ENCODE measurements at places on chromosomes 11 and 22.

DNA sequence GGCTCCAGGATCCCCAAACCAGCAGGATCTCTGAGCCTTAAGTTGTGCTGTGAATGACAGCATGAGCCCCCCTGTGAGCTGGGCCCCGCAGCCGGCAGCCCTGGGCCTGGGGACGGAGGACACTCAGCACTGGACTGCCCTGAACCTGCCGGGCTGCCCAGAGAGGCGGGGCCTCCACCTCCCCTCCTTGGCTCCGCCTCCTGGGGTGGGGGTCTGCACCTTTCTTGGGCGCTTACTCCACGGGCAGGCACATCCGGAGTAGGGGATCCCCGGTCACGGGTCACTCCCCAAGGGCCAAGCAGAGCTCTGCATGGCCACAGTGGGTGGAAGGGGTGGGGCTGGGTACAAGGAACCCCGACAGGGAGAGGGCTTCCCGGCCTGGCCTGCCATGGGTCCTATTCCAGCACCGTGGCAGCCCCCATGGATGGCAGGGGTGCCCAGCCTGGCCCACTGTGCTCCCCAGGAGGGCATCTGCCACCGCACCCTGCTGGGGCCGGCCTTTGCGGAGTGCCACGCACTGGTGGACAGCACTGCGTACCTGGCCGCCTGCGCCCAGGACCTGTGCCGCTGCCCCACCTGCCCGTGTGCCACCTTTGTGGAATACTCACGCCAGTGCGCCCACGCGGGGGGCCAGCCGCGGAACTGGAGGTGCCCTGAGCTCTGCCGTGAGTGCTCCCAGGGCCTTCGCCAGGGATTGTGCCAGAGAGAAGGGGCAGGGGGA lies 5.4 kb downstream of the MUC5B start:
- DNase-seq = peak; percentile 48

DNA sequence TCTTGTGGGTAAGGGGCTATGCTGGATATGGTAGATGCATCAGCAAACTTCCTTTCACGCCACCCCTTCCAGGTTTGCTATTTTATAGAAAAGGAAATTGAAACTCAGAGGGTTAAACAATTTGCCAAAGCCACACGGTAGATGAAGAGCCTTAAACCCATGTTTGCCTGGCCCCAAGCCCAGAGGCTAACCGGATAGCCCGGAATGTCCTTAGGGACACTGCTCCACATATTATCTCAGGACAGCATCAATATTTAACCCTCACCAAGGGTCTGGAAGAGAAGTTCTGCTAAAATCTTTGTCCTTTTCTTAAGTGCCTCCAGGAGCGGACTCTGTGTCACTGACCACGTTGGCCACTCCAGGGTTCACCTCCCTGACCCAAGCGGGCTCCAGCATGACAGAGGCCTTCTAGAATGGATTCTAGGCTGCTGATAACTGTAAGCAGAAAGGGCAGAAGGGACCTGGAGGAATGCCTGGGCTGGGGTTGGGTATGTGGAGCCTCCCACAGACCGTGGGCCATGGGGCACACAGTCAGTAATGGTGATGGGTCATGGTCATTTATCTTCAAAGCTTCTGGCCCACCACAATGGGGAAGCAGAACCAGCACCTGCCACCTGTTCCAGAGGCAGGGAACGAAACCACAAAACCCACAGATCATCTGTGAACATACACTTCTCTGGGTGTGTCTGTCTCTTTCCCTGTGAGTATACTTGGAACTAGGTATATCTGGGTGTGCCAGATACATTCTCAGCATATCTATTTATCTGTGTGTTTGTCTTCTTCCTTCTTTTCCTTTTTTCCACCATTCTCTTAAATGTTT lies 5.4 kb upstream of the TMEM86A start:
- DNase-seq = no peak

- no peak for DNase-seq
These were observed 35.2 kb upstream of the USP47 start for GRCh38 chr11:11806586-11806985.

GRCh38 chr11:126989942-126990715 lies 10.4 kb downstream of the KIRREL3 start:
- peak; percentile 74 for DNase-seq

GRCh38 chr22:25970374-25970911 lies 198.8 kb upstream of the SEZ6L start:
- peak; percentile 57 for DNase-seq

DNA sequence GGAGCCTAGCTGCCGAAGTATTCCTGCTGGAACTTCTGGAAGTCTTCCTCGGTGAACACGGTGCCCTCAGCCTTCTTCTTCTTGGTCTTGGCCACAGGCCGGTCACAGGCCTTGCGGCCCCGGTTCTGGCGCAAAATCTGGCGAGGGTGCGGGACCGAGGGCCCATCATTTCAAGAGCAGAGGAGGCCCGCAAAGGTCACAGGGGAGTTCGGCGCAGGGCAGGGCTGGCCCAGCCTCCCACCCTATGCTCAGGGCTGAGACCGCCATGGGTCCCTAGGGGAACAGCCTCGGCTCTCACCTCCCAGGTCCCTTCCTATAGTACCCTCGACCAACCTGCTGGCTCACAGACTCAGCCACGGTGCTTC lies 3.1 kb downstream of the RPS19BP1 start:
- no peak for DNase-seq

- no peak for DNase-seq
These were observed 905.6 kb downstream of the DLG2 start for GRCh38 chr11:84721561-84721961.

DNA sequence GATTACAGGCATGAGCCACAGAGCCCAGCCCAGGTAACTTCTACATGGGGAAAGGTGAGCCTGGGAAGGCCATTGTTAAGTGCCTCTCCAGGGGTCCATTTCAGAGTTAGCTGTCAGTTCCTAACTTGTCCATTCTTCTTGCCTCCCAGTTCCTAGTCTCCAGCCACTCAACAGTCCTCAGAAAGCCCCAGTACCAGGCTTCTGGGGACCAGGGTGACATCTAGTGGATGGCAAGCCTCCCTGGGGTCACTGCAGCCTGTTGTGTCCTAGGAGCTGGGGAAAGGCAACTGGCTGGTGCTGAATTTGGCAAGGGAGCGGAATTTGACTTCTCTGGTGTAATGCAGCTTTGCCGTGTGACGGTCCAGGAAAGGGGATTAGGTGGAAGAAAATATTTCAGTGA lies 2.1 kb downstream of the LGALS12 start:
- DNase-seq = peak; percentile 37

- no peak for DNase-seq
These were observed 39.4 kb upstream of the DDI1 start for GRCh38 chr11:103997082-103997481.

DNA sequence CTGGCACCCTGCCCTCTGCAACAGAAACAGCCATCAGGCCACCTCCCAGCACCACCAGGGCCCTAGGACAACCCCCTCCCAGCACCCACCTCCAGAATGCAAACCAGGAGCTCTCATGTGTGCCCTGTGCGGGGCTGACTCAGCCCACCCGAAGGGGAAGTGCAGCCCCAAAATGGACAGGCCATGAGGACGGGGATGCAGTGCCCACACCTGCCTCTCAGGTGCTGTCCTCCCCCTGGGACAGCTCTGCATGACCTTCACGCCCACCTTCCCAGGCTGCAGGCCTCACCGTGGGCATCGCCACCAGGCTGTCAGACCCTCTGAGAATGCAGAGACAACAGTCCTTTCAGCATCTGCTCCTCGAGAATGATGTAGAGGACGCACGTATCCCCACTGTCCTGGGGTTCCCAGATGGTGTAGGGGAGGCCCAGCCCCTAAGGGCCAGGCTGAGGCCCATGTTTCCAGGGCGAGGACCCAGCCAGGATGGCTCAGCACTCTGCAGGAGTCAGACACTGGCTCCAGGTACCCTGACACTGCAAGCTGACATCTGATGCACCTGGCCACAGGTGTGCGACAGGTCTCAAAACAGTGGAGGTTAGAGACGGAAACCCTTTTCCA lies 13.5 kb downstream of the MOB2 start:
- no peak for DNase-seq

DNA sequence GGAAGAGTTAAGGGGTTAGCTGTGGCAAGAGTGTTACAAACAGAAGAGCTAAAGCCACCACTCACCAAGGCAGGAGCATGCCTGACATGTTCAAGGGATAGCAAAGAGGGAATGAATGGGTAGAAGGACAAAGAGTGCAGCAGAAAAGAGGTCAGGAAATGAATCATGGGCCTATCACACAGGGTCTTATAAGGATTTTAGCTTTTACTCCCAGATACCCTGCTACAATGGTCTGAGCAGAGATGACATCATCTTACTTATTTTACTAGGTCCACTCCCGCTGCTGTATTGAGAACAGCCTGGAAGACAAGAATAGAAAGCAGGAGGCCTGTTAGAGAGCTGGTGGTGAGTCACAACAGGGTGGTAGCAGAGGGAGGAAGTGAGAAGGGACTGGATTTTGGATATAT lies 9.8 kb downstream of the TRAF6 start:
- no peak for DNase-seq

GRCh38 chr11:1220941-1221721 lies 1.7 kb upstream of the MUC5B start:
- DNase-seq = peak; percentile 44

GRCh38 chr22:47692811-47693210 lies 930.4 kb downstream of the TBC1D22A start:
- DNase-seq = no peak

DNA sequence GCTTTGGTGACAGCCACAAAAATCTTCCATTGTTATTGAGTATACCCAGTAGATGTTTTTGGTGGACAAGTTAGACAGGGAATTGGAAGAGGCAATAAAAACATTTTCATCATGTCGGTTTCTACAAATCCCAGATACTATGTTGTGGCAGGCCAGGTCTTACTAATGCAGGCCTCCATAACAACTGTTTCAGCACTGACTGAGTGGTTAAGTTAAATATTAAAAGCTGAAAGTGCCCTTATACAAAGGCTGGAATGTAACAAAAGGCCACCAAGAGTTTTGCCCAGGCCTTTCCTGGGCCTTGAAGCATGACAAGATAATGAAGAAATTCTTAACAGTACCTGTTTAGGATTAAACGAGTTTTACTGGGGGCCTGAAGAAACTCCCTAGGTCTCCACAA lies 29.3 kb downstream of the DMC1 start:
- DNase-seq = no peak

- no peak for DNase-seq
These were observed 22.0 kb downstream of the ST14 start for GRCh38 chr11:130181295-130182272.

DNA sequence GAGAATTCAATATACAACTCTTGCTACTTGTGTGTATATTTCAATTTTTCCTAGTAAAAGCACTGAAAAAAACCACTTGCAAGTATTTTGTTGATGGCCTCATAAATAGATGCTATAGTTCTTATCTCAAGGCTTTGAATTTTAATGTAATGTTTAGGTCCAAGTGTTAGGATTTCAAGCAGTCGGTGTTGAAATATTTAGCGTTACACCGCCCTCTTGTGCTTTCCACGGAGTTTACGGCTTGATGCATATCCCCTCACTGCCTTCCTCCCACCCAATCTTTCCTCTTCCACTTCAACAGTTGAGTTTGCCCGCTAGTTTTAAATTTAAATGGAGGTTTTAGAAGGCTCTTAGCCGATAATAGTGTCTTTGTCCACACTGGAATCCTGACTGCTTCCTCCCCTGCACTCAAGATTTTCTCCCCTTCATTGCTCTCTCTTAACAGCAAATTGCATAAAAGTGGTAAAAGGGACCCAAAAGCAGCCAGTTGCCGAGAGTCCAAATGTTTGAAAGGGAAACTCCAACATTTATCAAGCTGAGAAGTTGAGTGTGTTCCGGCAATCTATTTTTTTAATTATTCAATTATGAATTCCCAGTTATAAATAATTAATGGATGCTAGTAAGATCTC lies 25.9 kb upstream of the HTATIP2 start:
- DNase-seq = no peak

DNA sequence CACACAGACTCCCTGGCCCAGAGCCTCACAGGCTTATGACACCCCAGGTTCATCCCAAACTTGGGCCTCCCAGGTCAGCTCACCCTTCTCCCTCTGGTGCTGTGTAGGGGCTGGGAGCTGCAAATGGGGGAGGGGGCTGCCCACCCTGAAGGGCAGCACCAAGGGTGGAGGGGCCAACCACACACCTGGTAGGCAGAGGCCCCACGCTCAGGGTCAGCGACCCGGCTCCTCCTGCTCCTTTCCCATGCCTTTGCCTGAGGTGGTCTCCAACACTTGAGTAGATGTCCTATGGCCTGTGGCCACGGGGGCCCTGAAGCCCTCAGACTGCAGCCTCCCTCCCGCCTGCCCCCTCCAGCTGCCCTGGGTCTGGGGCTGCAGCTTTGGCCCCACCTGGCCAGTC lies 3.4 kb downstream of the DGCR6 start:
- DNase-seq = no peak

- DNase-seq = peak; percentile 76
These were observed 6.2 kb downstream of the TBX1 start for GRCh38 chr22:19766511-19767426.

DNA sequence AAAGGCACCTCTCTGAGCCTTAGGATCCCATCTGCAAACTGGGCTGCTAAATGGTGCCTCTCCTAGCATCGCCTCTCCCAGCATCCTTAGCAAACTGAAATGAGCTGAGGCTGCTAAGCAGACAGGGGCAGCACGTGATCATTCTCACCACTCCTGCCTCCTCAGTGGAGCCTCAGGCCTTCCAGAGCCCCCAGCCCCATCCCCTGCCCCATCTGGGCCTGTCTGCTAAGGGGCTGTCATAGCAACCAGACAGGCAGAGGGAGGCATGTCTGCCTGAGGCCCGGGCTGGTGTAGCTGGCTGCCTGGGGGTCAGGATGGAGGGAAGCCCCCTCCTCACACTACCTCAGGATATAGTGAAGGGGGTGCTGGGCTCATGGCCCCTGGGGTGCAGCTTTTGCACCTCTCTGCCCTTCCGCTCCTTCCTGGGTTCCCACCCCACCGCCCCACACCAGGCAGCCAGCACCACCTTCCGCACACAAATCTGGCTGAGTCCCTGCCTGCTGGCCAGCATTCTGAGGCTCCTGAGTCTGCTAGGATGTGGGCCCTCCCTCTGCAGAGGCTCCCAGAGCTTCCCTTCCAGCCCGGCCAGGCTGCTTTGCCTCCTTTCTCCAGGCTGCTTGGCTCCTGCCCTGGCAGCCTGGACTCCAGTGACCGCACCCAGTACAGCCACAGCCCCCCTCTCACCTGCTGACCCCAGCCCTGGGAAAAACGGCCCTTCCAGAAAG lies 47.5 kb upstream of the TTLL12 start:
- no peak for DNase-seq

GRCh38 chr11:235609-235996 lies 539 bp downstream of the SIRT3 start:
- DNase-seq = no peak

GRCh38 chr11:117900121-117900648 lies 23.7 kb upstream of the FXYD6 start:
- DNase-seq = no peak

- DNase-seq = no peak
These were observed 112.3 kb downstream of the TMPRSS5 start for GRCh38 chr11:113593698-113594308.

DNA sequence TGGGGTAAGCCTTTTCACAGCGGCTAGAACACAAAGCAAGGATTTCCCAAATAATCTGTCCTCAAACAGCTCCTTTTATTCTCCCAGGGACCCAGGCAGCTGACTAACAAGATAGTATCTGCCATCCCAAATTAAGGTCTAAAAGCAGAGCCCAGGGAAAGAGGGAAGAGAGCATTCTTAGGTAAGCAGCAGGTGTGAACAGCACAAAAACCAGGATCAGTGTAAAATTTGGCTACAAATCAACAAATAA lies 79.9 kb downstream of the RBMXL2 start:
- no peak for DNase-seq

GRCh38 chr11:110438017-110438416 lies 8.3 kb downstream of the FDX1 start:
- DNase-seq = no peak

GRCh38 chr11:72483412-72484186 lies 49.3 kb upstream of the CLPB start:
- DNase-seq = no peak
